Gastroesophageal sphincter (tissue), 4 donors: ENCODE measurements at places on chromosomes 4 and X.

DNA sequence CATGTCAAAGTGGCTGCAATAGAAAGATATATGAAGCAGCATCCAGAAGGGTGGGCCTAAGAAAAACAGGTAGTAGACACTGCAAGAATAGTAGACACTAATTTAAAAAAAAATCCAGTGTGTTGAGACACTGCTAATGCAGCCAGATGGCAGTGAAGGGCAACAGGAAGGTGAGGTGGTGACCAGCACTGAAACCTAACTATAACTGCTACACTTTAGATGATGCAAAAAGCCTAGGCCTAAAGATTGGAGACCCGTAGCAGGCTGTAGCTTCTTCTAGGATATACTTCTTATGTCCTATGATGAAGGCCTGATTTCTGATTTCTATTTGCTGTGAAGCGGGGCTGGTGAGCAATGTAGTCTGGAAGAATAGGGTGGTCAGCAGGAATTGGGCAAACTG is 38.7 kb upstream of the SH3KBP1 start:
- ATAC-seq: no peak

- no peak for ATAC-seq
Measured at GRCh38 chr4:39908284-39908683, 69.4 kb downstream of the PDS5A start.

- ATAC-seq: no peak
Measured at GRCh38 chr4:2891294-2891693, 47.6 kb downstream of the ADD1 start.

DNA sequence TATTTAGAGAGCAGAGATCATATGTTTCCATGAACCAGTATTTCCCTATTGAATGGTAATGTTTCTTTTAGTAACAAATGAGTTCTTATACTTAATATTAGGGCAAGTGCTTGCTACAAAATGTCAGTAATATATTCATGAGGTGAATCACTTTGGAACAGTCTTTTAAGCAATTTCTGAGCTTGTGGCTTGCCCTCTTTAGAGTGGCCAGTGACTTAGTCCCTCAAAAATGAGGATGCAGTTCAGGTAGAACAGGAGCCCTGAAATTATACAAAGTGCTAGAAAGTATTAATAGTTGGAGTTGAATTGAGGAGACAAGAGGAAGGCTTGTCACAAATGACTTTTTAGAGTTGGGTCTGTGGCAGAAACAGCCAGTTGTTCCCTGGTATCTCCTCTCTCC is 53.4 kb upstream of the PITX2 start:
- ATAC-seq: no peak

DNA sequence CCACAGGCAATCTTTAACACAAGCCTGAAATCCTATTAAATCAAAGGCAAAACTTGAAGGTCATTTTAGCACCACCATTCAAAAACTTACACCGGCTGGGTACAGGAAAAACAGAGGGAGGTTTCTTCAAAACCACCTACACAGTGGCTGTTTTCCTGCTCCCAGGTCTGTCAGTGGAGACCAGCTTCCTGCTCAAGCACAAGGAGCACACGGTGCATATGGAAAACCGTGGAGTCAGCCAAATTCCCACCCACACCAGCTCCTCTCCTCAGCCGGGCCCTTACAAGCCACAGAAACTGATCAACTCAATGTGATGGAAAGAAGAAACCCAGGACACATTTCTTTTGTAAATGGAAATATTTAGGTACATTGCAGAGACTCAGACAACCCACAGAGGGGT is 14.3 kb upstream of the FAM241A start:
- ATAC-seq: no peak

DNA sequence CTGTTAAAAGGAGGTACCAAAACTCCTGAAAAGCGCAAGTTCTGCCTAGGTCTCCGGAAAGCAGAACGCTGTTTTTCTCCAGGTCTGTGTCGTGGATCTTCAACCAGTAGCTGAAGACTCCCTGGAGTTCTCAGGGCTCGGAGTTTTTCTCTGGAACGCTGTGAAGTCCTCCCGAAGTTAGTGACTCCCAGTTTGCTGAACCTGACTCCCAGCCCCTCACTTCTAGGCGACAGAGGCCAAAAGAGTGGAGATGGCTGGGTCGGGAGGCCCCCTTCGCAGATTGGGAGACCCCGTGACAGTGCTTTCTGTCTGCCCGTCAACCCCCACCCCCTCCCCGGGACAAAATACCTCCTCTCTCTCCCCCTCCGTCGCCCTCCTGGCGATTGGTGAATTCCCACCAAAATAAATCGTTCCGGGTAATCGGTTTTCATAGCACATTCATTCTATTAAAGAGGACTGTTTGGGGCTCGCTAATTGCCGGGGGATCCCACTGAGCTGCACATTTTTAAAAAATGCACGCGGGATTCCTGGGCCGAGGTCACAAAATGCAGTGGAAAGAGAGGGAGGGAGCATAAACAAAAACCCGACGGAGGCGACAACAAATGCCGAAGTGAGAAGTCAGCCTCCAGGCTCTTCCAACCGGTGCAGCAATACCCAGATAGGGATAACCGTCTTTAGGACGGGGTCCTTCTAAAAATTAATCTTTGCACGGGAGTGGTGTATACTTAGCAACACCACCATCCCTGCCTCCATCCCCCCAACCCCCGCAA is 4.0 kb upstream of the MSX1 start:
- no peak for ATAC-seq

DNA sequence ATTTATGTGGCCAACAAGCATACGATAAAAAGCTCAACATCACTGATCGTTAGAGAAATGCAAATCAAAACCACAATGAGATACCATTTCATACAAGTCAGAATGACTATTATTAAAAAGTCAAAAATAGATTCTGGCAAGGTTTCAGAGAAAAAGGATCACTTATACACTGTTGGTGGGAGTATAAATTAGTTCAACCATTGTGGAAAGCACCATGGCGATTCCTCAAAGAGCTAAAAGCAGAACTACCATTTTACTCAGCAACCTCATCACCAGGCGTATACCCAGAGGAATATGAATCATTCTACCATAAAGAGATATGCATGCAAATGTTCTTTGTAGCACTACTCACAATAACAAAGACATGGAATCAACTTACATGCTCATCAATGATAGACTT is 478.7 kb upstream of the GALNTL6 start:
- no peak for ATAC-seq

GRCh38 chr4:183499389-183499788 is 5.5 kb upstream of the ING2 start:
- ATAC-seq: no peak

DNA sequence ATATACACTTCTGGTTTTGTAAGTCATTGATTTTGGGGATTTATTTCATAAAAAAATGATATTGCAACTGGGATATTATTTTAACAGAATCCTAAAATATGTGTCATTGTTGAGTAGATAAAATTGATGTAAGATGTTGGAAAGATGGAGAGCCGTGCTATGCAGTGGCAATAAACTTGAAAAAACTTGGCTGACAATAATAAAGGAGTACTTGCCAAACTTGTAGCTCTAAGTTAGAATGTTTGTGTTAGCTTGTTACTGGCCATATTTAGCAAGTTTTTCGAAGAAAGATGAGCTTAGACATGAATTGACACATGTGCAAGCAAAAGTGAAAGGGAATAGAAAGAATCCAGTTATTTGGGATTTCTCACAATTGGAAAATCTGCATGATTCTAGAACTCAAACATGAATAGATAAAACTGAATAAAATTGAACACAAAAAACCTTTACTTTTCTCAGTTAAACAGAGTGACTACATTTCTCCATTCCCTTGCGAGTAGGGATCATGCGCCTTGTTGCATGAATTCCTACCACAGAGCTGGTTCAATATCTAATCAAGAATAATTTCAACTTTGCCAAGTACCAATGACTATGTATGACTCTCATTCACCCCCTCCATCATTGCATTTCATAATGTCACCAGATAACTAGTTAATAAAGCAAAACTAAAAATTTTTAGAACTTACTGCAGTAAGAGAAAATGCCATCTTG is 327.8 kb downstream of the CAMK2D start:
- ATAC-seq: no peak

GRCh38 chr4:148238086-148238485 is 204.1 kb downstream of the NR3C2 start:
- no peak for ATAC-seq

GRCh38 chr4:164485136-164485535 is 268.8 kb upstream of the SMIM31 start:
- ATAC-seq: no peak

- ATAC-seq: no peak
Measured at GRCh38 chrX:51182545-51182944, 150.1 kb upstream of the NUDT10 start.

DNA sequence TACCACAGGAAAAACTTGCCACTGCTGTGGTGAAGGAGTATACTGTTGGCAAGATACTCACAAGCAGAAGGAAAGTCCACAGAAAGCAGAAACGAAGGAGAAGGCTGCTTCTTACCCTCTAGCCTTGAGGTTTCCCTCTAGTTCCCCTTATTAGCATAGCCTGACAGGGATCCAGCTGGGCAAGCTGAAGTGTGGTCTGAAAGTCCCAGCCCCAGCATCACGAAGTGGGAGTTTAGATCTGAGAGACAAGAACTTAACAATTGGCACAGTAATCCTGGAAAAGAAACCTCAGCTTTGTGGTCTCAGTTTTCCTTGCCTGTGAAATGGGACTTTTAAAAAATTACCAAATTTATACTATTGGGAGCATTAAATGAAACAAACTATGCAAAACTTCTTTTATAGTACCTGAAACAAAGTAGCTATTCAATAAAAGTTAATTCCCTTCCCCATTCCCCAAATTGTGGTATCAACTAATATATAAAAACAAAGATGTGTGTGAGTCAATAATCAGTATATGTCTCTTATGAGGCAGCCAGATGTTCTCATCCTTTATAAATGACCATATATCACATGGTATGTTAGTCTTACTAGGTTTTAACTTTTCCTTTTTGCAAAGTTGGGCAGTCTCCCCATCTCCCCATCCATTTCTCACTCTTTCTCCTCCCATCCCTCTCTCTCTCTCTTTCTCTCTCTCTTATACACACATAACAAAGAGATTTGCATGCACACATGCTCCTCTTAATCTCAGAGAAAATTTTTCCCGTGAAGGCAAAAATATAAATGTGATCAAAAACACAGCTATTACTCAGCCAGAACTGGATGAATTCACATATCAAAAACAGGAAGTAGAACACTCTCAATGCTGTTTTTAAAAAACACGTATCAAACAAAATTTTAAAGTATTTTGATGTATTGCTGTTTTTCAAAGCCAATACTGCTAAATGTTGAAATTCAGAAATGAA is 57.8 kb downstream of the SCFD2 start:
- ATAC-seq: no peak

DNA sequence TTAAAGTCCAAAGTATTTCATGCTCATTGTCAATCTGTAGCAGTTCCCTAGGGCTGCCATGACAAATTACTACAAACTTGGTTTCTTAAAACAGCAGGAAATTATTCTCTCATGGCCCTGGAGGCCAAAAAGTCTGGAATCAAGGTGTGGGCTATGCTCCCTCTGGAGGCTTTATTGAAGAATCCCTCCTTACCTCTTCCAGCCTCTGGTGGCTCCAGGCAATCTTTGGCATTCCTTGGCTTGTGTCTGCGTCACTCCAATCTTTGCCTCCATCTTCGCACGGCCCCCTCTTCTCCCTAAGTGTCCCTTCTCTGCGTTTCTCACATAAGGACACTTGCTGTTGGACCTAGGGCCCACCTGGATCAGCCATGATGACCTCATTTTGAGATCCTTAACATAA is 170.4 kb downstream of the SMIM20 start:
- no peak for ATAC-seq

DNA sequence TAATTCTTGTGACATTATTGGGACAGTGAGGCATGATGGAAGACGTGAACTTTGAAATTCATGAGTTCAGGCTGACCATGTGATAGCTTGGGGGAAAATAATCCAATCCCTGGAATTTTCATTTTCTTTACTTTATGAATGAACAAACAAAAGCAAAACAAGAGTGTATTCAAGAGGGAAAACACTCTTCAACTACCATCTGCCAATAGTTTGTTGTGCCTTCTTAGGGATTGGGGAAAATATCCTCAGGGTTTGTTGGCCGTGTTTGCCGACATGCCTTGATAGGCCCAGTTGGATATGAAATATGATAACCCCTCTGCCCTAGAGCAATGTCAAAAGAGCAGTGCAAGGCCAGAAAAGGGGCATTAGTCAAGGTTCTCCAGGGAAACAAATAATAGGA is 80.8 kb upstream of the CLNK start:
- no peak for ATAC-seq

DNA sequence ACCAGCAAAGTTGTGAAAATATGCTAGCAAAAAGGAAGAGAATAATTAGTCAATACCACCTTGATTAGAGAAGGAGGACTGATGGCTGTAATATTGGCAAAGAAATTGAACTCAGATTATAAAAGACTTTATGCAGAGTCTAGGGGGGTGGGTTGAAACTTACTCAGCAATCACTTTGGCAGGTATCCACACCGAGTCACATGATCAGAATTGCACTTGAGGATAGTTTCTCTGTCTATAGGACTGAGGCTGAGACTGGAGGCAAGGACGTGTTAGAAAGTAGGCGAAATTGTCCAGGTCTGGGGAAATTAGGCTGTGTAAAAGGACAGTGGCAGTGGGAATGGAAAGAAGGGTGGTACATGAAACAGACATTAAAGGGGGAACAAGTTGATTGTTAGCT is 284.4 kb downstream of the ARHGAP24 start:
- no peak for ATAC-seq

GRCh38 chrX:372856-373640 is 13.7 kb downstream of the PPP2R3B start:
- no peak for ATAC-seq

- no peak for ATAC-seq
Measured at GRCh38 chrX:9091258-9091657, 57.3 kb upstream of the FAM9B start.

DNA sequence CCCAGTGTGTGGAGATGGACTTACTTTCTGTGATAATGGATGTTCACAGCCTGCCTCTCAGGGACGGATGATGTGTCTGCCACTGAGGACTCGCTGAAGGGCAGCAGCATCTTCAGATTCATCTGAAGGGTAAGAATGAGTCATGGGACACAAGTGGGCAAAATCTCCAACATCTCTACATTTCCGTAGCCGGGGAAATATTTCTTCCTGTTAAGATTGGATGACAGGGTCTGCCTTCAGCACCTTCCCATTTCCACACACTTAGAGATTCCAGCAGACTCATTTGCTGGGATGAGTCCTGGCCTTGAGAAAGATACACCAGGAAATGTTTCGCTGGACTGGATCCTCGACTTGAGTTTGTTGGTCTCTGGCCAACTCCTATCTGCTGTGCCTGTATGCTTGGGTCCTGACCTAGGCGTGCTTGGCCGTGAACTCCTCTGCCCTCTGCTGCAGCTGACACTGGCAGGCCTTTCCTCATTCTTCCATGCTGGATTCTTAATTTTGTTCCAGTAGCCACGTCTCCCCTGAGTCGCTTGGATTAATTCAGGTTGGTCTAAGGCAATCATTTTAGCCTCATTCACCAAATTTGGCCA is 46.5 kb upstream of the SOD3 start:
- no peak for ATAC-seq

DNA sequence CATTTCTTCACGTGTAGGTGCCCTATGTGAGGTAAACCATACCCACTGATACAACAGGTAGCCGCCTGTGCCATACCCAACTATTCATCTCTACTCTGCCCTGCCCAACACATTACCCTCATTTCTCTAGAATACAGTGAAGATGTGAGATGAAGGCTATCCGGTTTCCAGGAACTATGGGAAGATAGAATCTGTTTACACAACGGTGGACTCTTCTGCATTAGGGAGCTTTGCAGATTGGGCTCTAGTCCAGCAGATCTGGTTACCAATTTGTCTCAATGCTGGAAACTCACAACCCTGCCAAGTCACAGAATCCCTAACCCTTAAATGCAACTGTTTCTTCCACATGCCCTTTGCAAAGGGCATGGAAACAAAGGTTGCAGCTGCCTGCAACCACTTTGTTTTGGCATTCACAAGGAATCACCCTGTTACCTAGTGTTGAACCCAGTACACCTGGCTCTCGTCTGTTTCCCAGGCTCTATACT is 6.4 kb upstream of the SLAIN2 start:
- ATAC-seq: no peak
